ENCODE measurements at places on chromosomes 2 and 18. TPM values are rescaled to one million over a fixed set of nuclear protein-coding genes. Genes with fewer than 3 reads are reported as not detected.

The SP5 gene
- total RNA-seq = 1.8 TPM

GRCh38 chr18:70195014-70195614 is 10.4 kb downstream of the RTTN start:
- DNase-seq = no peak
- H3K27ac ChIP-seq = no peak overlapping the region
- H3K27me3 ChIP-seq = no peaks in the 10 kb centered on the region
- no peaks in the 10 kb centered on the region for H3K4me1 ChIP-seq

DNA sequence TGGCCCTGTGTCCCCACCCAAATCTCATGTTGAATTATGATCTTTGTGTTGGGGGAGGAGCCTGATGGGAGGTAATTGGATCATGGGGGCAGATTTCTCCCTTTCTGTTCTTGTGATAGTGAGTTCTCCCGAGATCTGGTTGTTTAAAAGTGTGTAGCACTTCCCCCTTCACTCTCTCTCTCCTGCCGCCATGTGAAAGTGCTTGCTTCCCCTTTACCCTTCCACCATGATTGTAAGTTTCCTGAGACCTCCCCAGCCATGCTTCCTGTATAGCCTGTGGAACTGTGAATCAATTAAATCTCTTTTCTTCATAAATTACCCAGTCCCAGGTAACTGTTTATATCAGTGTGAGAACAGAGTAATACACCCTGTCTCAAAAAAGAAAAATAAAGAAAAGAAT is 25.5 kb downstream of the LRRFIP1 start:
- no peaks in the 10 kb centered on the region for H3K36me3 ChIP-seq
- DNase-seq = no peak
- H3K27ac ChIP-seq = no peak overlapping the region
- peaks cover 11% of the 10 kb centered on the region for H3K27me3 ChIP-seq

The REG1A gene
- total RNA-seq = 4.9 TPM

- no peak overlapping the region for H3K4me3 ChIP-seq
- no peaks in the 10 kb centered on the region for H3K4me1 ChIP-seq
- H3K27me3 ChIP-seq = no peaks in the 10 kb centered on the region
- H3K27ac ChIP-seq = no peak overlapping the region
Measured at GRCh38 chr2:179622112-179622511, 239.3 kb downstream of the ZNF385B start.

The TUBA4B gene
- total RNA-seq = not detected

DNA sequence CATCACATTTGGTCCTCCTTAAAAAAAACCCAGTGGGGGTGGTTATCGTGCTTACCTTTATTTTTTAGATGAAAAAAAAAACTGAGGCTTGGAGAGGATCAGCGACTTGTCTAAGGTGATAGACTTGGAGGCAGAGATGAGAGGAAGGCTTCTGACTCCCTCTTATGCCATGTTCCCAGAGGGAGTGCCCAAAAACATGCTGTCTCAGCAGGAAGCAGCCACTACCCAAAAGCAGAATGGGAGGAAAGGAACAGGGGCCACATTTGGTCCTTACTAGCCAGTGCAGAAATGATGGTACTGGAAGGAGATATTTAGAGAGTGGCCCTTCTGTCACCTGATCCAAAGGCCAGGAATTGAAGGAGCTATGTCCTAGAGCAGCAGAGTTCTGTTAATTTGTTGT is 118.4 kb downstream of the B3GNT2 start:
- no peak overlapping the region for H3K27ac ChIP-seq
- H3K4me1 ChIP-seq = peaks cover 31% of the 10 kb centered on the region
- H3K36me3 ChIP-seq = no peaks in the 10 kb centered on the region
- no peak overlapping the region for H3K4me3 ChIP-seq
- H3K27me3 ChIP-seq = no peaks in the 10 kb centered on the region
- no peak for DNase-seq

GRCh38 chr2:10223932-10224720 is 78.6 kb upstream of the HPCAL1 start:
- no peak overlapping the region for H3K27ac ChIP-seq
- peaks cover 2% of the 10 kb centered on the region for H3K4me1 ChIP-seq
- no peak for DNase-seq
- H3K36me3 ChIP-seq = no peaks in the 10 kb centered on the region

The NABP1 gene
- total RNA-seq = 24.5 TPM

- no peak for DNase-seq
- H3K27ac ChIP-seq = no peak overlapping the region
- no peaks in the 10 kb centered on the region for H3K27me3 ChIP-seq
Measured at GRCh38 chr2:48417856-48418838, 111.8 kb upstream of the STON1 start.

- H3K27me3 ChIP-seq = peaks cover 39% of the 10 kb centered on the region
- no peak for DNase-seq
- no peak overlapping the region for H3K4me3 ChIP-seq
- no peaks in the 10 kb centered on the region for H3K4me1 ChIP-seq
- no peak overlapping the region for H3K27ac ChIP-seq
- no peaks in the 10 kb centered on the region for H3K36me3 ChIP-seq
Measured at GRCh38 chr18:13568443-13569392, 157.6 kb downstream of the FAM210A start.

The HNRNPA3 gene
- total RNA-seq = 272 TPM

The HOXD1 gene
- not detected for total RNA-seq

- no peak overlapping the region for H3K27ac ChIP-seq
- no peaks in the 10 kb centered on the region for H3K4me1 ChIP-seq
- H3K36me3 ChIP-seq = no peaks in the 10 kb centered on the region
Measured at GRCh38 chr2:96218508-96219131, 10.0 kb upstream of the STARD7 start.

DNA sequence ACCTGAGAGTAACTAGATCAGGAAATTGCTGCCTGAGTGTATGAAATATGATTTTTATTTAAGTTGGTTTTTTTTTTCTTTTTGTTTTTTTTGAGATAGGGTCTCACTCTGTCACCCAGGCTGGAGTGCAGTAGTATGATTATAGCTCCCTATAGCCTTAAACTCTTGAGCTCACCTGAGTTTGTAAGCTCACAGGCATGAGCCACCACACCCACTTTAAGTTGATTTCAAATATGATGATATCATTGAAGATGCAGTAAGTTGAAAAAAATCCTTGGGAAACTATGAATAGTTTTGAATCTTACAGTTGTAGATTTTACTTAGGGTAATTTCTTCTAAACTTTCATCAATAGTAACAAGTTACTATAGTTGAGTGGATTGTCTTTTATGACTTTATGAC is 234.7 kb downstream of the ZNF407 start:
- H3K27ac ChIP-seq = no peak overlapping the region
- no peaks in the 10 kb centered on the region for H3K27me3 ChIP-seq
- H3K4me3 ChIP-seq = no peak overlapping the region
- no peaks in the 10 kb centered on the region for H3K4me1 ChIP-seq

The LDLRAD4 gene
- 0.25 TPM for total RNA-seq

All from K562 (cell line).